ENCODE measurements at places on chromosomes 7 and 10.

DNA sequence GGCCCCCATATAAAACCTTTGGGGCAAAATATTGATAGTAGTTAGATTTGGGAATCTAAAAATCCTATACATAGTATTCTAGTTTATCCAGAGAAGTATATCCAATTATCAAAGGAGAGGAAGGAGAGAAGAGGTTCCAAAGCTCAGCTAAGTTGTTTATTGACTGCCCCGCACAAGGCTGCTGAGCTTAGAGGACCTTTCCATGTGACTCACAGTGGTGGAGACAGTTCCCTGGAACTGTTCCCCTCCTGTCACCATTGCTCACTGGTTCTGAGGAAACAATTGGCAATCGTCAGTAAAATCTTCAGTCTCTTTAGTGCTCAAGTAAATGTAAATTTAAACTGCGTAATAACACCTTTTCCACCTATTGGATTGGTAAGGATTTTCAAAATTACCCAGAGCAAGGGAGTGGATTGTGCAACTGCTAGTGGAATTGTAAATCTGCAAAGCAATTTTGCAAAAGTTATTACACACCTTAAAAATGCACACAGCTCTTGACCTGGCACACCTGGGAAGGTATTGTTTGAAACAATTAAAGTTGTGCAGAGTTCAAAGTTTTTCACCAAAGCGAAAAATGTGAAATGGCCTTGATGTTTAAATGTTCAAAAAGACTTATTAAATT lies 63.1 kb downstream of the EEPD1 start:
- DNase-seq: no peak

- no peak for DNase-seq
Measured at GRCh38 chr10:119029613-119030420, at the start of gene NANOS1. TSS of gene NANOS1 (plus strand) at chr10:119029714. CDS start at chr10:119029802, 88 bp downstream.

DNA sequence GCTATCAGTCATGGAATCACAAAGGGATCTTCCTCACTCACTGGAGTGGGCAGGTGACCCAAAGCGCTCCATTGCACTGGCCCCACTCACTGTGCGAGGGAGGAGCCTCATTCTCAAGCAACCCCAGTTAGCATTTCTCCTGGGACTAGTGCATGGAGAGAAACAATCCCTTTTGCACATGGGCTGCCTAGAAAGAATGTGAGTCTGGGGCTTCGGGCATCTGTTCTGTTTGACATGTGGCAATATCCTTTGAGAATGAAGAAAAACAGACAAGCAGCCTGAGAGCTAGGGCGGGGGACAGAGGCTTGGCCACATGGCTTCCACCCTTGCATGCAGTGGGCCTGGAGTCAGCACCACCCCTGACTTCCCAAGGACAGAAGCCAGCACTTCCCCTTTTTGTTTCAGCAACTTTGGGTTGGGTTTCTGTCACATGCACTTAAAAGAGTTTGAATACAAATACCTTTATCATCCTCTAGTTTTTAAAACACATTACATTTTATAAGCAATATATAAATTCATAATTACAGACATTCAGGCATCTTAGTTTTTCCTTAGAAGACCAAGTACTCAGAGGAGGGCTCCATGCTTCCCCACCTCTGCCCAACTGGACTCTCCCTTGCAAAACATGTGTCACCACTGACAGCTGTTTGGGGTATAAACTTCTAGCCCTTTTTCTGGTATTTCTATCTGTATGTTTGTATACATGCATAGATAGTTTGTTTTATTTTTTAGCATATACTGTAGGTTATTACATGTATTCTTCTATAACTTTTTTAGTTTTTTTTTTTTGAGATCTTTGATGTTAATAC lies 73.8 kb downstream of the RBM20 start:
- no peak for DNase-seq

GRCh38 chr10:132508581-132509443 lies 28.8 kb upstream of the INPP5A start:
- no peak for DNase-seq

GRCh38 chr7:151866761-151867655 lies 9.9 kb downstream of the PRKAG2 start:
- no peak for DNase-seq

DNA sequence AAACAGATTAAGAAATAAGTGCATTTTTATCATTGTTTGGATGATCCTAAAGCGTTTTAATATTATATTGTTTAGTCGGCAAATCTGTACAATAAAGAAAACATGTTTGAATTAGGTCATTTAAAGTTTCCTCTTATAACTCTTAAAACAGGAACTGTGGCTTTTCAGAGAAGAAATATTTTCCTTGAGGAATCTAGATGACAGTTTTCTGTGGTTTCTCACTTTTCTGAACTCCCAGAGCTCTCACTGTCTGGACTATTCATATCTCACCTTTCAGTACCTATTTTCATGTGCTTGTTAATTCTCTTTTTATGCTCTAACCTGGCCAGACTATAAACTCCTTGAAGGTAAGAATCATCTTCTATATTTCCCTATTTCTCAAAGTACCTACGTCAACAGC lies 135.1 kb downstream of the CHN2 start:
- no peak for DNase-seq

- DNase-seq: no peak
Measured at GRCh38 chr10:22685926-22686325, 28.5 kb downstream of the PIP4K2A start.

- no peak for DNase-seq
Measured at GRCh38 chr7:75660566-75661215, 78.0 kb downstream of the HIP1 start.

DNA sequence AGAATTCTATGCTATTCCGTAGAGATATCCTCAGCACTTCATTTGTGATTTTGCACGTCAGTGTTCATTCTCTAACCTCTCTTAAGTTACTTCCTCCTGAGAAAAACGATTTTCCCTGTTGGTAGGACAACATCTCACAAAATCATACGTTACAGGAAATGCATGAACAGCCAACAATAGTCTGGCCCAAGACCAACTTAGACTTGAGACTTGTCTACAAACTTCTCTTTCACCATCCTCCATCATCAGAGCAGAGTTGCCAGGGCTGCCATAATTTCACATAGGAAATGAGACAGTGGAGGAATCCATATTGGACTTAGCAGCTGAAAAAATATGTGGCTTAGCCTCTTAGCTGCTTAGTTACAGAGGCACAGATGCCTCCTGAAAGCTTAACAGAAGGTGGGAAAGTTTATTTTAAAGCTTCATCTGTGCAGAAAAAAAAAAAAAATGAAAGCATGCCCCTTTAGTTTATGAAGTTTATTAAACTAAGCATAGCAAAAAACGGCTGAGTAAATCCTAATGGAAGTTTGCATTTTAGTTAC lies 222.5 kb upstream of the CACNA2D1 start:
- DNase-seq: no peak

- DNase-seq: no peak
Measured at GRCh38 chr10:64846700-64847099, 1325.5 kb downstream of the REEP3 start.

- DNase-seq: no peak
Measured at GRCh38 chr7:56007891-56008290, 43.4 kb downstream of the PSPH start.

- DNase-seq: no peak
Measured at GRCh38 chr7:26409661-26410547, 118.2 kb downstream of the SNX10 start.

- DNase-seq: no peak
Measured at GRCh38 chr7:135706858-135707569, 21.0 kb downstream of the SLC13A4 start.

- no peak for DNase-seq
Measured at GRCh38 chr7:101901661-101902491, 84.5 kb downstream of the CUX1 start.

Measured in NCI-H1105 (cell line).